ENCODE measurements at places on chromosomes 16 and 17.

GRCh38 chr16:81558444-81559175, 114.0 kb downstream of the CMIP start:
- no peak for DNase-seq

DNA sequence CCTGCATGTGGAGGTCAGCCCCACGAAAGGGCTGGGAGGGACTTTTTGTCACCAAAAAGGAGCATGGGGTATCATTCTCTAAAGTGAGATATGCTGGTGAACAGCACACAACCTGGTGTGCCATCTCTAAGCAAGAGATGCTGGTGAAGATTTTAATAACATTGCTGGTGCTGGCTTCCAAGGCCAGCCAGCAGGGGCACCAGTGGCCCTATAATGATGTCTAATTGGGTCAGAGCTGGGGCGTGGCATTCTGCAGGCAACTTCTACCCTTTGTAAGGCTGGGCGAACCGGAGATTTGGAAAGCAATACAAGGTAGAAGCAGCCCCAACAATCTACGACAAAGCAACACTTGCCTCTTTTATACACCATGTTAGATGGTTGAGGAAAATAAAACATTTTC, 16.8 kb downstream of the SDR42E1 start:
- no peak for DNase-seq

- no peak for DNase-seq
These were observed 10.9 kb downstream of the COG4 start for GRCh38 chr16:70512456-70512855.

DNA sequence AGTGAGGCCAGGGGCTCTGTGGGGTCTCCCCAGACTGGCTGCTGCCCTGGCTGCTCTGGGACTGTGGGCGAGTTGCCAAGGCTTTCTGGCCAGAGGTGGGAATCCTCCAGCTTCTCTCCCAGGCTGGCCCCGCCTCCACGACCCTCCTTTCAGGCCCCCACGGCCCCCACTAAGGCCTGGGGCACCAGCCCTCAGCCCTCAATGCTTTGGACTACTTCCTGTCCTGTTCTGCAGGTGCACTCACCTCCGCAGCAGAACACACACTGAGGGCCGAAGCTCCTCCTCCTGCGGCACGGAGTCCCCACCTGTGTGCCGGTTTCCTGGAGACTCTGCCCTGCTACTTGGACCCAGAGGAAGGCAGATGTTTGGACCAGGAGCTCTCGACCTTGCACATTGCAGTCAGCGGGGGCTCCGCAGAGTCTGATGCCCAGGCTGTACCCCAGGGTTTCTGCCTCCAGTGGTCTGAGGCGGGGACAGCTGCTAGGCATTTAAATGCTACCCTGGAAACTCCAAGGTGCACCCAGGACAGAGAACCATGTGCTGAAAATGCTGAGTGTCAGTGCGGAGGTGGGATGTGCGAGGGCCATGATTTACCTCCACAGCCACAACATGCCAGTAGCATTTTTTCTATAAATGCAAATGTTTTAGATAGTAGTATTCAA, 223.8 kb downstream of the IRF8 start:
- DNase-seq, result no peak

DNA sequence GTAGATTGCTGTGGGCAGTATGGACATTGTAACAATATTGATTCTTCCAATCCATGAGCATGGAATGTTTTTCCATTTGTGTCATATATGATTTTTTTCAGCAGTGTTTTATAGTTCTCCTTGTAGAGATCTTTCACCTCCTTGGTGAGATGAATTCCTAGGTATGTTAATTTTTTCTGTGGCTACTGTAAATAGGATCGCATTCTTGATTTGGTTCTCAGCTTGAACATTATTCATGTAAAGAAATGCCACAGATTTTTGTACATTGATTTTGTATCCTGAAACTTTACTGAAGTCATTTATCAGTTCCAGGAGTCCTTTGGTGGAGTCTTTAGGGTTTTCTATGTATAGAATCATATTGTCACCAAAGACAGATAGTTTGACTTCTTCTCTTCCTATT, 19.7 kb upstream of the CDR2 start:
- DNase-seq, result no peak

DNA sequence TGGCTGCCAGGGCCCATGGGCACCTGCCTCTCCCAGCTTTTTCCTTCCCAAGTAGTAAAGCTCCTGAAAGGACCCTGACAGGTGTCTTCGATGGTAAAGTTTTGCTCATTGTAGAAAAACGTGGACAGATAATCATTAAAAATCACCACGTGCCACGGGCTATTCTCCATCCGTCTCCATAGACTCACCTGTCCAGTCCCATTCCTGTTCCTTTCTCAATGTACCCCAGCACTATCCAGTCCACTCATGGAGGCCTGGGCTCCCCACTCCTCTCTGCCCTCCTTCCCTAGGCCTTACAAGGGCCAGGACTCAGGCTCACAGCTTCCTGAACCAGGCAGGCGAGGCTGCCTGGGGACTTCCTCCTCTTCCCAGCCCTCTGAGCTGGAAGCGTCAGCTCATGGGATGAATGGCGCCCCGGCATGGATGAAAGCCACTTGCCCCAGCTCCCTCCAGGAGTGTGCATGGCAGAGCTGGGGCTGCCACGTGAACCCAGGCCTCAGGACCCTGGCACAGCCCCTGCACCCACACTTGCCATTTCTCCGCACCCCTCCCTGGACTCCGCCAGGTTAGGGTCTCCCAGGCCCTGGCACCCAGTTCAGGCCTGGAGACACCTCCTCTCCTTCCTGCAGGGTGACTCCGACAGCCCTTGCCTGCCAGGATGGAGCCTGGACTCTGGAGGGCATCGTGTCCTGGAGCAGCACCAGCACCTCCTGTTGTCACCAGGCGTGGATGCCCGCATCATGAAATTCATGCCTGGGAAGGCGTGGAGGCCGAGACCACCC, 8.8 kb downstream of the CTRB1 start:
- DNase-seq, result no peak

DNA sequence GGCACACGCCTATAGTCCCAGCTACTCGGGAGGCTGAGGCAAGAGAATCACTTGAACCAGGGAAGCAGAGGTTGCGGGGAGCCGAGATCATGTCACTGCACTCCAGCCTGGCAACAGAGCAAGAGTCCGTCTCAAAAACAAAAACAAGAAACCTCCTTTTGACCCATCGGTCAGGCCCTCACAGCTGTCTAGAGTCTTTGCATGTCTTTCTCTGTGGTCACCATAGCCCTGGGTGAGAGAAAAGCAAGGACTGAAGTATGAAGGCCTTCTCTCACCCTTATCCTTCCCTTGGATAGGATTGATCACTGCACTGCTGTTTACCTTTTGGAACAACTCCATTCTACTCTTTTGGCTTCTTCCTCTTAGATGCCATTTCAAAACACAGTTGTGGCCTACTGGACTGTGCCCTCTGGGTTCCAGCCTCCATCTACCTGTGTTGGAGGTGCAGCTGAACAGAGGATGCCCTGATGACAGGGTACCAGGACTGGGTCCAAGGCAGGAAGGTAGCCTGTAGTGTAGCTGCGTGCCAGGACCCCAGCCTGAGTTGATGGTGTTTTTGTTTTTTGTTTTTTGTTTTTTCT, 37.1 kb downstream of the LDHD start:
- no peak for DNase-seq

GRCh38 chr17:59399914-59400313, 68.5 kb downstream of the YPEL2 start:
- no peak for DNase-seq

DNA sequence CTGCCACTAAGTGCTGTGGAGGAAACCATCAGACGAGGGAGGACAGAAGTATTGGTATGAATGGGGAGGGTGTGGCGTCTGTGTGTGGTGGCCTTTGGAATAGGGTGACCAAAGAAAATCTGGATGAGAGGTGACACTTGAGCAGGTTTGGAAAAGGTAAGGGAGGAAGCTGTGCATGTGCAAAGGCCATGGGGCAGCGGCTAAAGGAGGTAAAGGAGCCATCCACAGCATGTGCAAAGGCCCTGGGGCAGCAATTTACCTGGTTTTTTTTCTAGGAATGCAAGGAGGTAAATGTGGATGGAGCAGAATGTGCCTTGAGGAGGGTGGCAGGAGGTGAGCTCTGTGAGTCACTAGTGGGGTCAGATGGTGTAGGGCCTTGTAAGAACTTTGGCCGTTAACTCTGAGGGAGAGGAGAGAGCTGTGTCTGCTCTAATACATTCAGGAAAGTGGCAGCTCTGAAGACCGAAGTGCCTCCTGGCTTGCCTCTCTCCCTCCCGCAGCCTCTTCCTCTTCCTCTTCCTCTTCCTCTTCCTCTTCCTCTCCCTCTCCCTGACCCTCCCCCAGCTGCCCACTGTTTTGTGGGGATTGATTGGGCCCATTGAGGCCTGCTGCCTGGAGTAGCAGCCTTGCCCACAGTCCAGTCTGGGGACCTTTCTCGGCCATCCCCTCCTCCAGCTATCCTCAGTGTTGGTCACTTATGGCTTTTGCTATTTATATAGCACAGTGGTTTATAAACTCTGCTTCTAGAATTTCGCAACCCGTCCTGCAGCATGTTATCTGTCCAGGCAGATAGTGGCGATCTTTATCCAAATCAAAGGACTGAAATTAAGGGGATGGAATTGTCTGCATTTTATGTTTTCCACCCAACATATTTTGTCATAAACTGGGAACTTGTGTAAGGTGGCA, 38.7 kb downstream of the CMIP start:
- no peak for DNase-seq

DNA sequence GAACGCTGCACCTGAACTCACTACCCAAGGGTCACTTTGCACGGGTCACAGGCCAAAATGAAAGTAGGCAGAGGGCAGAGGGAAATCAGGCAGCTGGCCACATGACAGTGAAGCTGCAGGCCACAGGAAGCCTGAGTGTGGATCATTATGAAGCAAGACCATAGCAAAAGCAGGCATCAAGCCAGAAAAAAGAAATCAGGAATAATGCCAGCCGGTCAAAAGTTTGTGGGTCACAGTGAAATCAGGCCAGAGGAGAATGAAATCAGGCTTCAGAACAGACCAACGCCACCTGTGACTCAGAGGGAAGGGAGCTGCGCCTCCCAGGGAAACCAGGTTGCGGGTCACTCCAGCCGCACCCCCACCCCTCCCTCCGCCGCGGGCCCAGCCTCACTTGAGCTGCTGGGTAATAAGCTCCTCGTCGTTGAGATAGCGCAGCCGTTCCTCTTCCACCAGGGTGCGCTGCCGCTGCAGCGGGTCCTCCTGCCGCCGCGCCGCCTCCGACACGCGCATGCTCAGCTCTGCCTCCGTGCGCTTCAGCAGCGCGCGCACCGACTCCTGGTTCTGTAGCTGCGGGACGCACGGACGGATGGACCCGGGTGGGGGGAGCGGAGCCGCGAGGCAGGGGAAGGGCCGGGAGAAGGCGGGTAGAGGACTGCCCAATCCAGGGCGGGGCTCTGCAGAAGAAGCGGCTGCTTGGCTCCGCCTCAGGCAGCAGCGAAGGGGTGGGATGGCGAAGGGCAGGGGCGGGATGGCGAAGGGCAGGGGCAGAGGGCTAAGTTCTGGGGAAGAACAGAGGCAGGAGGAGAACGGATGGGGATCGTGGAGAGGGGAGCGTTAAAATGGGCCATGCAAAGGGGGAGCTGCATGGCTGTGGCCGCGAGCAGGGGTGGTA, 47.7 kb downstream of the SRCIN1 start:
- peak; percentile 85 for DNase-seq

DNA sequence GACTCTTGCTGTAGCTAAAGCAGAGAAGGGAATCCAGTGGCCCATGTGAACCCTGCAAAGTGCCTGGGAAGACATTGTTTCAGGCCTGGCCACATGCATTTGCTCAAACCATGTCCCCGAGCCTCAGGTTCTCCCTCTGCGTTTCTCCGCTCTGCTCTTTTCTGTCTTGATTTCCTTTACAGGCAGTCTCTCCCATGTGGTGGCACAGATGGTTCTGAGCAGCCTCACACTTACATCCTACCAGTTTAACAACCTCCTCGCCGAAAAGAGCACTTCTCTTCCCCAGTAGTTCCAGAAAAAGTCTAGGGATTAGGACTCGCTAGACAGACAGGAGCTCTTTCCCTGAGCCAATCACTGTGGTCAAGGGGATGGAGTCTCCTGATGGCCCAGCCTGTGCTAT, 28.3 kb upstream of the MYH10 start:
- no peak for DNase-seq

GRCh38 chr16:66247516-66248481, 118.7 kb upstream of the CDH5 start:
- DNase-seq, result no peak

GRCh38 chr17:603406-604114, 111.1 kb downstream of the VPS53 start:
- no peak for DNase-seq

- DNase-seq, result no peak
These were observed 53.9 kb upstream of the CHMP6 start for GRCh38 chr17:80937462-80938381.

DNA sequence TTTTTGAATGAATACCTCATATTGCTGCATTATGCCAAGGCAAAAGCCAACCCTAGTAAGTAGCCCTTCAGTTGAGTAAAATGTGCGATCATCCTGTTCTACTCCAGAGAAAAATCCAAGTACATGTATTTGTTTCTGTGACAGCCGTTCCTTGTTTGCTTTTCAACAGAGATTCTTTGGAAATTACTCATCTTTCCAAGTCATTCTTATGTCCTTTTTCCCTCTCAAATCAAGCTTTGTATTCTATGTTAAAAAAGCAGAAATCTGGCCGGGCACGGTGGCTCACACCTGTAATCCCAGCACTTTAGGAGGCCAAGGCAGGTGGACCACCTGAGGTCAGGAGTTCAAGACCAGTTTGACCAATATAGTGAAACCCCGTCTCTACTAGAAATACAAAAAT, 112.9 kb upstream of the HAS3 start:
- no peak for DNase-seq

DNA sequence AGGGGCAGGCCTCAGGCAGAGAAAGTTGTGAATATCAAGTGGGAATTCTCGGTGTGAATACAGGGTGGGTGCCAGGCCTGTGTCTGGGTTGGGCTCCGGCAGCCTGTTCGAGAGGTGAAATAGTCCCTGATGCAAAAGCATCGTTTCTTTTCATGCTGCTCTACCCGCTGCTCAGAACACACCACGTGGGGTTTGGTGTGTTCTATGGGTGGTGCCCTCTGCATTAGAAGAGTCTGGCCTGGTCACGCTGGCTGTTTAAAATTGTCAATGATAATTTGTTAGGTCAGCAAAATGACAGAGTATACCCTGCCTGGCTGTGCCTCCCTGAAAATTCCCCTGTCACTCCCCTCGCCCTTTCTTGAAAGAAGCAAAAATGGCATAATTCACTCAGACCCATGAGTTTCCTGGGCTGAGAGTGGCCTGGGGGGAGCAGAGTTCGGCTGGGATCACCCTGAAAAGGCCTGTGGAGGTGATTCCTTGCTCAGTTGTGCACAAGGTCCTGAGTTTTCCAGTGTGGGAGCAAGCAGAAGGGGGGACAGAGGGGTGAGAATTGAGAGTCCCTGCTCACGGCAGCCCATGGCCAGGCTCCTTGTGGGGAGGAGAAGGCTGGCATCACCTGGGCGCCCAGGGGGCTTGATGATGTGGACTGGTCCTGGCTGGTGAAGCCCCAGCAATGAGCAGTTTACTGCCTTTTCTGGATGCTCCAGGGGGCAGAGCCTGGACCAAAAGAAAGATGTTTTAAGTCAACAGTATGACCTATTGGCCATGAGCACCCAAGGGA, 3.2 kb downstream of the CACNG5 start:
- DNase-seq, result no peak

- no peak for DNase-seq
These were observed 82.0 kb upstream of the NKD1 start for GRCh38 chr16:50466170-50466569.

All from substantia nigra (tissue), 51 donors.